Astrocyte of the hippocampus (primary cell): ENCODE measurements at places on chromosomes 1 and 21.
A peak's percentile ranks its signal among the peaks of the same experiment; 100 is the strongest.

DNA sequence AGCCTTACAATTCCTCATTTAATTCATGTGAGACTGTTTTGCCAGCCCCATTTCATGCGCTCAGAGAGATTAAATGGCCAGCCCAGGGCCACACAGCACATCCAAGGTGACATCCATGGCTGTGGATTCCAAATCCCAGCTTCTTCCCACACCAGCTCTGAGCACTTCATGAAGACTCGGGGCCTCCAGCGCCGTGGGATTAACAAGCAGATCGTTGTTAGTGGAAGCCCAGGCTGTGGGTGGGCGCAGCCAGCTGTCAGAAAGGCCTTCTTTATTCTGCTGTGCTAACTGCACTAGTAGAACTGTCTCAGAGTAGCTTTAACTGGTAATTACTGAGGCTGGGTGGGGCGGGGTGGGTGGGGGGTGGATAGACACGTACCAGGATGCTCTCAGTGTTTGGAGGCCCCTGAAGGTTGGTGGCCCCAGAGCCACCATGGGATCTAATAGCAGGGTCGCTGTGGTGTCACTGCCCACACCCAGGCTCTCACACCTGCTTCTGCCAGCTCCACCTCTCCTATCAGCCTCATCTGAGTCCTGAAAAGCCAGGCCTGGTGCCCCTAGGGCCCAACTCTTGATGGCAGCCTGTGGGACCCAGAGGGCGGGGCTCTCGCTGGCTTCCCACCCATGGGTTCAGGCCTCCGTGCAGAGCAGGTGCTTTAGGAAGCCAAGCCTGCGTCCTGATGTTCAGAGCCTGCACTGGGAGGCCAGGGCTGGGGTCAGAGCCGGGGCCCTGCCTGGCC lies 3.4 kb downstream of the BMP8A start:
- no peak for DNase-seq

GRCh38 chr1:78009276-78009675 lies 4.5 kb downstream of the DNAJB4 start:
- DNase-seq = no peak

DNA sequence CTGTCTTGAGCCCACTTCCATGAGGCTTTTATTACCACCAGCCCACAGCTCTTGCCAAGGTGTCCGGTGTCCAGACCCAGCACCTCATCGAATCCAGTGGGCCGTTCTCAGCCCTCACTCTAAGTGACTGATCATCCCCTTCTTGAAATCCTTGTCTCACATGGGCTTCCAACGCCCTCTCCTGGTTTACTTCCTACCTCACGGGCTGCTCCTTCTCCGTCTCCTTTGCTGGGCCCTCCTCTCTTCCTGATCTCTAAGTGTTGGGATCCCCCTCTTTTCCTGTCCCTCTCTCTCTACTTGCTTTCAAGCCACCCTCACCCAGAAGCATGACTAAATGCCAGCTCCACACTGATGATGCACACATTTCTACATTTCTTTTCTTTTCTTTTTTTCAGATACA lies 9.0 kb upstream of the RHBG start:
- DNase-seq = no peak

DNA sequence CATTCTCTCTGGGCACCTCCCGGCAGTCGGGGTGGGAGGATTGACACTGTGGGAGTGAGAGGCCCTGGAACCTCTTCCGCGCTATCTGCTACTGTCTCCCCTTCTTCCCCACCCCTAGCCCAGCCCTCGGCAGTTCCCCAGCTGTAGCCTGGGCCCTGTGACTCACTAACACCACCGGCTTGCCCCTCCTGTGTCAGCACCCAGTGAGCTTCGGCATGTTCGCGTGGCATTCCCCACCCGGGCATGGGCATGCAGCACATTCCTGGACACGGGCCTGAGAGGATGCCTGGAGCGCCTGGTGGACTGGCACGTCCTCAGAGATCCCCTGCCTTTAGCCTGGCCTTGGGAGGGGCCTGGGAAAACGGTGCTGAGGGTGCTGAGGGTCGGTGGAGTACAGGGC lies 1.3 kb downstream of the CDK18 start:
- DNase-seq = peak; percentile 71

DNA sequence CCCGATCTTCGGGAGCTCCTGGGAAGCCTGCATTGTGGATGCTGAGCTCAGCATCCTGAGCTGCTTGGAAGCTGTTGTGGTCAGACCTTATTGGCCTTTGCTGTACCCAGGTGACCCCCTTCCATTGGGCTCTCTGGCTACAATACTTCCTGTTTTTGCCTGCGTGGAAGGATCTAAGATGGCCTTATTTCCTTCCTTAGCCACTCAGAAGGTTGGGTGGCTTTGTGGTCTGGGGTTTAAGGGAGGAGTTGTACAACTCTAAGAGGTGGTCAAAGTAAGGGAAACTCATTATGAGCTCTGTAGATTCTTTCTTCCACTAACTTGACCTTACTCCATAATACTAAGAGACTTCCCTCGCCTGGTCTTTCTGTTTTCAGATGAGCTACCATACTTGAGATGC lies 17.7 kb downstream of the PFKFB2 start:
- DNase-seq = no peak

- no peak for DNase-seq
These were observed 691.4 kb upstream of the NCAM2 start for GRCh38 chr21:20306836-20307235.

DNA sequence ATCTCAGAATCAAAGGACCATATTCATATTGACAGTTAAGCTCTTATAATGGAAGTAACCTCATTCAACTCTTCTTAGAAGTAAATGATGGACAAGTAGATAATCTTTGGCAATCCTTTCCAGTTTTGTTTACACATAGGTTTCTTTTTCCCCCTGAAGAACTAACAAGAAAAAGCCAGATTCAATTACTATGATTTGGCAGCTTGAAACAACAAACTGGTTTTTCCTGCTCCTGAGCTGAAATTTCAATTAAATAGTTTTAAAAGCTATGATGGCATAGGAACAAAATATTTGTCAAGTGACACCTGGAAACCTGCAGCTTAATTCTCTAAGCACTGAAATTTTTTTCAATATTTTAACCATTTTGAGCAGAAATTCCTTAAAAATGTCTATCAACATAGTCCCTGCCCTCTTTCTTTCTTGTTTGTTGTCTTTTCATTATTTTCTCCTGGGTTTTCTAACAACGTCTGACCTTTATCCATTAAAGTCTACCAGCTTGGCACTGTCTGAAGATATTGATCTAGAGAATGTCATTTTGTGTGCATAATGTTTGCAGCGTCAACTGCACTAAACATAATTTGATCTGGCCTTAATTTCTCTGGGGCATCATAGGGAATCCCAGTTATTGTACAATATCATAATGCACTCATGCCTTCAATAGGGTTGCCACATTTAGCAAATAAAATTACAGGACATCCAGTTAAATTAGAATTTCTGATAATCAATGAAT lies 4.0 kb upstream of the SLC35A3 start:
- no peak for DNase-seq

- peak; percentile 45 for DNase-seq
These were observed 91.3 kb downstream of the RIPK4 start for GRCh38 chr21:41675574-41675973.

GRCh38 chr1:66253330-66253921 lies 280.5 kb upstream of the SGIP1 start:
- peak; percentile 79 for DNase-seq

- DNase-seq = no peak
These were observed 77.6 kb downstream of the RPS6KA1 start for GRCh38 chr1:26607186-26607585.

- DNase-seq = no peak
These were observed 50.9 kb downstream of the SH3BGR start for GRCh38 chr21:39502631-39503030.

DNA sequence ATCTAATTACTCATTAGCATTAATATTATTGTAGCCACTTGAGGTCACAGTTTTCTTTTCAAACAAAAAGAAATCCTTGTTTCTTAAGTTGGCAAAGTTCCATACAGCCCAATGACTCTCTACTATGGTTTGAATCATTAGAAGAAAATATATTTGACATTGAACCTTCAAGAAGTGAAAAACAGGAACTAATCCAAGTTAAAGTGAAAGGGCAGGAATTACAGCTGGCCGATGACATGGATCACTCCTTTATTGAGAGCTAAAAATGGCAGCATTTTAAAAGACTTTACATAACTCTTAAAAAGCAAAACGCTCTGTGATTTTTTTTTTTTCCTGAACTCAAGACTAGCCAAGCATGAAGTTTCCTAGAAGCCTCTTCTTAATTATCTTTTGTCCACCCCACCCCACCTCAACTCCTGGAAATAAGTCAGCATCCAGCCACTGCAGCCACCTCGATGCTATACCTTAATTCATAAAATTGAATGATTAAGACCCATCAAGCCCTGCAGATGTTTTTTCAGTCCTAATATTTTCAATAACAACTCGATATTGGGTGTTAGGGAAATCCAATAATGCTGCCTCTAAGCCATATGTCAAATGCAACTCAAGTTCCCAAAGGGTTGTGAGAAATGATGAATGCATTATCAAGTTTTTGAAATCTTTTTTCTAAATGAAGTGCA lies 323.1 kb downstream of the HHIPL2 start:
- no peak for DNase-seq

DNA sequence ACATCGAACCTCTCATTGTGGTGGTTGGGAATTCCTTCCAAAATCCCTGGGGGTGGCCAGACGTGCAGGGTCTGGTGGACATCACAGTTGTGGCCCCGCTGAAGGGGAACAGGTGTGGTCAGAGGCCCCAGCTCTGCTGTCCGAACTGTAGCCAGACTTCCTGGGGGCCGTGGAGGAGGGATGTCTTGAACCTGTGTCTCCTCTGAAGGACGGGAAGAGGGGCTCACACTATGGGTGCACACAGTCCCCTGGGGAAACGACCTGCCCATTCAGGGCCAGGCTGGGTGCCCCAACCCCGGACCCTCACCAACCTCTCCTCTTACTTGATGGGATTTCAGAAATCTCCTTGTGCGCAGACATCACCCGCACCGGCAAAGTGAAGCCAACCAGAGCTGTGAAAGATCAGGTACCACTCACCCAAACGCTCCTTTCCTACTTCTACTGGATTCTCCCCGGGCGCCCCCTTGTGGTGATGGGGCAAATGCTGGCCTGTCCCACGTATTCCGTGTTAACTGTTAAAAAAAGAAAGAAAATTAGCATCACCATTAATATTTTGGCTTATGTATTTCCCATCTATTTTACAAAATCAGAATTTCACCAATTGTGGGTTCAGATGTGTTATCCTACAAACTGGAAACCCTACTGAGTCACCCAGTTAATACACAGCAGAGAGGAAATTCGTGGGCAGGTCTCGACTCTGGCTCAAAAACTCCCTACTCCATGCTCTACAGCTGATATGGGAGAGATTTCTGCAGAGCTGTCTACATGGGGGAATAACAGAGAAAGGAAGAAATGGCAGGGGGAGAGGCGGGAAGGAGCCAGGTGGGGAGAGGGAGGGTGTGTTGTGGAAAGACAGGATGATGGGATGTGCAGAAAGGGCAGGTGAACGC lies 28.1 kb downstream of the PADI4 start:
- peak; percentile 83 for DNase-seq

- no peak for DNase-seq
These were observed 24.2 kb downstream of the MAN1C1 start for GRCh38 chr1:25640646-25641328.

DNA sequence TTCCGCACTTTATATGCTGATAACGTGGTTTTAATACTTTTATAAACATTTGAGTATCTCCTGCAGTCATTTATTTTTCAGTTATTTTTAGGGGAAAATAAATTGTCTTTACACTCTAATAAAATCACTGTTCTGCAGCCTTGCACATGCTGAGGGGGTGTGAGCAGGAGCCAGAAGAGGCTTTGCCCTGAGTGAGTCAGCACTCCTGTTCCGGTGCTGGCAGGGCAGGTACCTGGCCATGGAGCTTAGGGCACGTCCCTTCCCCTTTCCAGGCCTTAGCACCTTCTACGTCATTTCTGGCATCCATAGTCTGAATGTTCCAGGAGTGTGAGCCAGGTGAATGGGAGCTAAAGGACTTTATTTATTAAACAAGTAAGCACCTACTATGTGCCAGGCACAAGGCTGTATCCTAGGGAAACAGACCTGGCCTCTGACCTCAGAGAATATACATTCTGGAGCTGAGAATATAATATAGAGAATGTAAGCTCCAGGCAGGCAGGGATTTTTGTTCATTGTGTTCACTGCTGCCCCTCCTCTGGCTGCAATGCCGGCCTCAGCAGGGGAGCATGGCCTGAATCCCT lies 402.9 kb downstream of the PTPRU start:
- no peak for DNase-seq

DNA sequence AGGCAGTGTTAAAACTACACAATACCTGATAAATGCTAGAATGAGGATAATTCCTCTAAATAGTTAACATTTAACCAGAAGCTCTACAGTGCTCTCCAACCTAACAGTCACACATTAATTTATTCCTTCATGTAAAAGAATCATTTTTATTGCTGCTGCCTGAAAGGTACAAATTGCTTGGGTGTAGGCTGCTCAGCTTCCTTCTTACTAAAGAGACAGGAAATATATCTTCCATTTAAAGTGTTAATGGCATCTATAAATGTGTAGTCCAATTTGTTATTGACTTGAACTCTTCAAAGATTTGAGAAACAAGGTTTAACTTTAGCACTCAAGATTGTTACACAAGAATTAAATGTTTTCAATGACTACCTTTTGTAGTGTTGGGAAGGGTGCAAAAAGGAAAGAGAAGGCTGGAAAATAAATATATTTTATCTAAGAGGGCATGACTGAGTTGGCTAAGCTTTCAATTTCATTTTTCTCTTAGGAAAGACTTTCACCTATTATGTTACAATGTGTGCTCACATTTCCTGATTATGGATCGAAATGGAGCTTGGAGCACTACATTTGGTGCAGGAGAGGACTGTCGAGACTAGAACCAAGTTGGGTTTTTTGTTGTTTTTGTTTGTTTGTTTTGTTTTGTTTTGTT lies 105.5 kb upstream of the CACYBP start:
- DNase-seq = no peak

- no peak for DNase-seq
These were observed 538 bp upstream of the RCAN1 start for GRCh38 chr21:34615487-34615814.

DNA sequence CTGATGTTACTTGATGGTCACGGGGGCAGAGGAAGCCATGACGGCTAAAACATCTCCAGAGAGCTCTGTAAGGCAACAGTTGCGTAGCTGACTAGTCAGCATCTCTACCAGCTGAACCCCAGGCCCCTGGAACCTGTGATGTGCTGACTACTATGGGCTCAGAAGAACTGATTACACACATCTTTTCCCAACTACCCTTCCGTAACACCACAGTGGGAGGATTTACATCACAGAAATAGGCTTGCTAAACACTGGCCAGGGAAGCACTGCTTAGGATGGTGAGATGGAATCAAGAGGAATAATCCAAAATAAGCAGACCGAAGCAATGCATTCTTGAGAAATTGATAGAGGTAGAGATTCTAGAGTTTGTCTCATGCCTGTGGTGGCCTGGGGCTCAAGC lies 122.5 kb downstream of the SMYD2 start:
- no peak for DNase-seq

DNA sequence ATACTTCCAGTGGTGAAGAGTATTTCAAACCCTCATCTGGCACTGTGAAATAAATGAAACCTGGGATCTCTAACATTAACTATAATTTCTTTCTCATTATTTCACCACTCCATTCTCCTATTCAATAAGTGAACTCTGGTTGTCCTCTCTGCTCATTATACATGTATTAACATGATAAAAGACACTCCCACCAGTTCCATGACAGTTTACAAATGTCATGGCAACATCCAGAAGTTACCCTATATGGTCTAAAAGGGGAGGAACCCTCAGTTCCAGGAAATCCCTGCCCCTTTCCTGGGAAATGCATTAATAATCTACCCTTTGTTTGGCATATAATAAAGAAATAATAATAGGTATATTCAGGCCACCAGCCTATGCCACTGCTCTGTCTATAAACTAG lies 62.7 kb upstream of the BRINP3 start:
- no peak for DNase-seq
